Cortex of kidney (tissue), 1 donor: ENCODE measurements at places on chromosomes 4 and X.

DNA sequence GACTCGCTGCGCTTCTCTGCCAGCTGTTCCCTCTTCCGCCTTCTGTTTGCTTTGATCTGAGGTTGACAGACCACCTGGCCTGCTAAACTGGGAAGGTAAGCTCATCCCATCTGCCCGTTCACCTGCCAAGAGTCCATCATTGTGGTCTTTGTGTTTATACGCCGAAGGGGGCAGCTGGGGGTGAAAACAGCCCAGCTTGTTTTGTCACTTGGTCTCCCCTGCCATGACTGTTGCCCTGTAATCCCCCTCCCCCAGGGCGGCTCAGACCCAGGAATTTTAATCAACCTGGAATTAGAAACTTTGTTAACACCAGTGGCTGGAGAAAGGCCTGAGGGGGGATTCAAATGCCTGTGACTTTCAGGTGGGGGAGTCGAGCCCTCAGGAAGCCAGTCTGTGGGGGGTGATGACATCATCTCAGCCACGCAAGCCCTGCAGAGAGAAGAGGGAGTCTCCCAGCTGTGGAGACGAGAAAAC lies 333.3 kb downstream of the BCOR start:
- DNase-seq, result no peak

- DNase-seq, result no peak
Measured at GRCh38 chrX:97096385-97096784, 212.7 kb downstream of the RPA4 start.

GRCh38 chr4:30754021-30754420 lies 33.9 kb downstream of the PCDH7 start:
- DNase-seq, result no peak

DNA sequence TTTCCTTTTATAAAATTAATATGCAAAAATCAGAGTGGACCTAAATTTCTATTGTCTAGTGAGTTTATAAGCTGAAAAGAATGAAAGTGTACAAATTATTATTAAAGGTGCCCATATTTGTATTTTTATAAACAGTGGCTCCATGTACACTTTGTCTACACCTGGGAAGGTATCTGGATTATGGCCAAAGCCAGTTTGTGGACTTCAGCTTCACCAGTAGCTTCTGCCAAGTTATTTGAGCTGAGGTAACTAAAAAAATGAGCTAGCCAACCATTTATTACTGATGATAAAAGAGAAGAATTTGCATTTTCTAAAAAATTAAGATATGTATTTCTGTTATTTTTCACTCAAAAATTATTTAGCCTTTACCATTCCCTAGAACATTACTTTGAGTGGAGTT lies 32.3 kb upstream of the LRAT start:
- DNase-seq, result no peak

DNA sequence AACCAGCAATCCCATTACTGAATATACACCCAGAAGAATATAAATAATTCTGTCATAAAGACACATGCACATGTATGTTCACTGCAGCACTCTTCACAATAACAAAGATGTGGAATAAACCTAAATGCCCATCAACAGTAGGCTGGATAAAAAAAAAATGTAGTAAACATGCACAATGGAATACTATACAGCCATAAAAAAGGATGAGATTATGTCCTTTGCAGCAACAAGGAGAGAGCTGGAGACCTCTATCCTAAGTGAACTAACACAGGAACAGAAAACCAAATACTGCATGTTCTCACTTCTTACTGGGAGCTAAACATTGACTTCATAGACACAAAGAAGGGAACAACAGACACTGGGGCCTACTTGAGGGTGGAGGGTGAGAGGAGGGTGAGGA lies 2067.7 kb downstream of the ARAP2 start:
- DNase-seq, result no peak

DNA sequence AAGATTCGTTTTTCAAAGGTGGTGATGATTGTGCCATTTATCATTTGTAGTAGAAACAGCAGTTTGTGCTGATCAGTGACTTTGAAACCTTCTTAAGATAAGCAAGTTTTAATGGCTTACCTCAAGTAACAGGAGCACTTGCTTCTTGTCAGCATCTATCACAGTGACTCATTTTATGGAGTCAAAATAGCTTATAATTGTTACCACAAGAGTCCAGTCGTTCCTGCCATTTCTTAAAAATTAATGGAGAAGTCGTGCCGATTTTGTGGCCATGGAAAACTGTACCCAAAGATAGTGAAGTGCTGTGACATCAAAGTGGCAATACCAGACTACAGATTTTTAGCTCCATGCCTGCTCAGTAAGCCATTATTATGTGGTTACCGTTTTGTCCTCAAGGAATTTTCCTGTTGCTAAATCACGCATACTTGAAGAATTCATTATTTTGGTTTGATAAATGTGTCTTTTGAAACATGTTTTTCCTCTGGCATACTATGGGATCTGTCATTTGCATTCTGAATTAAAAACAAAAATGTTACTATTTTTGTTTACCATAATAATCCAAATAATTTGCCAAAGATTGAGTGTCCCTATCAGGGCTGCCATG lies 129.9 kb downstream of the CBR4 start:
- DNase-seq, result no peak

- no peak for DNase-seq
Measured at GRCh38 chr4:176902710-176903323, 110.1 kb upstream of the VEGFC start.

DNA sequence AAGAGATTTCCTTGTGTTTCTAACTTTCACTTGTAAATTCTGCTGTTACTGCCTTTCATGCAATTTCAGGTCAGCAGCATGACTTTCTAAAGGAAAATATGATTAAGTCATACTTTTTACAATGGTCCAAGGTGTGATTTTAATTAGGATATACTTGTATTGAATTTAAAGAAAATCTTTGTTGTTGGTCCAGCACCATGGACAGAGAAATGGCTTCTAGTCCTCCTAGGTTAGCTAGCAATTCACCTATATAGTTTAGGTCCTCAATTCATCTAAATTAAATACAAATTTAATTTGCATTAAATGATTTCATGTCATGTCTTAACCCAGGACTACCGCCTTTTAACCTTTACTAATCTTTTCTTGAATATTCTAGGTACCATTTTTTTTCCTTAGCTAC lies 304.9 kb upstream of the RPS6KA3 start:
- no peak for DNase-seq

DNA sequence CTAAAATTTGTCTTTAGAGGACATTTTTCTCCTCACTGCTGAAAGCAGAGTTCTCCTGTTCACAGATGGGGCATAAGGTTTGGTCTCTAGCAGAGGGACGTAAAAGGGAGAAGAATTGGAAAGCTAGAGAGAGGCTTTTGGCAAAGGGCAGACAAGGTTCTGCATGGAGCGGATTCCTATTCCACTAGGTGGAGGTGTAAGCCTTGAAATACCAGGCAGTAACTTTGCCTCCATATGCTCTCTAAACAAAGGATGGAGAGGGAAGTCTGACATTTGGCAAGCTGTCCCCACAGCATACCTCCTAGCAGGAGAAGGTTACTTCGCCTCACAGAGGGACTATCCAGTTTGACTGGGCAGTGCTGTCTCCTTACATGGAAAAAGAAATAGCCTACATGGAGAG lies 174.7 kb downstream of the DACH2 start:
- no peak for DNase-seq

DNA sequence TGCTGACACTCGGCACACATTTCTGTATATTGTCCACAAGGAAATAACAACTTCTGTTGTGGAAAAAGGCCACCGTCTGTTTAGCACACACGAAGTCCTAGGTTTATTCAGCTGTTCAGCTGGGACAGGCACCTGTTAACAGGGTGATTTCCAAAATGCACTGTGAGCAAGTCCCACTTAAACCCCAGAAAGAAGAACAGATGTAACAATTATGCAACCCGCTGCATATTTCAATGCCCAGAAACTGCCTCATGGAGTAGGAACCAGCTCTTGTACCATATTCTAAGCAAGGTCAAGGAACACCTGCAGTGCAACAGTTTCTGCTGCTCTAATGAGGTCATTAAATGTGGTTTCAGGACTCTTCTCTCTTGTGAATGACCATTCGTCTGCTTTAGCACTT lies 77.1 kb downstream of the GEMIN8 start:
- DNase-seq, result no peak

DNA sequence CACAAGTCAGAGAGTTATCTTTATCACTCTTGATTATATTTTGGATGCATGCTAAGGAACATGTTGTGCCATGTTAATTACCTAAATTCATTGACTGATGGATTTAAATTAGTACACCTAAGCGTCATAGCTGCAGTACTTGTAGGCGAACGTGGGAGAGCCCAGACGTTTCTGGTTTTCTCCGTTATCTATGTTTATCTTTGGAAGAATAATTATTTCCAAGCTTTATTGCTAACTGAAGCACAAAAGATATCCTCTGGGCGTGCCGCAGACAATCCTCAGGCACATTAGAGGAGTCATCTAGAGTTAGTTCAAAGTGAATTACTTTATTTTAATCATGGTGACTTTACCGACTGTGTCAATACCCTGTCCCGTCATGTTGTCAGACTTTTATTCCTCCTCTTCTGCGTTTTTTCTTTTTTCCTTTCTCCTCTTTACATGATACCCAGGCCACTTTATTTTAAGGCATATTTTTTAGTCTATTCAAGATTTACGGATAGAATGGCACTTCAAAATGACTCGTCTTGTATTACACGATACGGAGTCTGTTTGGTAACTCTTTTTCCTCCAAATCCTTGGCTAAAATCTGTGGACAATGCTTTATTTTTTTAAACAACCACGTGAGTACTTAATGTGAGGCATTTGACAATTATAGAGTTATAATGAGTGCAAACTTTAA lies 632.0 kb upstream of the TENM3 start:
- DNase-seq, result no peak

DNA sequence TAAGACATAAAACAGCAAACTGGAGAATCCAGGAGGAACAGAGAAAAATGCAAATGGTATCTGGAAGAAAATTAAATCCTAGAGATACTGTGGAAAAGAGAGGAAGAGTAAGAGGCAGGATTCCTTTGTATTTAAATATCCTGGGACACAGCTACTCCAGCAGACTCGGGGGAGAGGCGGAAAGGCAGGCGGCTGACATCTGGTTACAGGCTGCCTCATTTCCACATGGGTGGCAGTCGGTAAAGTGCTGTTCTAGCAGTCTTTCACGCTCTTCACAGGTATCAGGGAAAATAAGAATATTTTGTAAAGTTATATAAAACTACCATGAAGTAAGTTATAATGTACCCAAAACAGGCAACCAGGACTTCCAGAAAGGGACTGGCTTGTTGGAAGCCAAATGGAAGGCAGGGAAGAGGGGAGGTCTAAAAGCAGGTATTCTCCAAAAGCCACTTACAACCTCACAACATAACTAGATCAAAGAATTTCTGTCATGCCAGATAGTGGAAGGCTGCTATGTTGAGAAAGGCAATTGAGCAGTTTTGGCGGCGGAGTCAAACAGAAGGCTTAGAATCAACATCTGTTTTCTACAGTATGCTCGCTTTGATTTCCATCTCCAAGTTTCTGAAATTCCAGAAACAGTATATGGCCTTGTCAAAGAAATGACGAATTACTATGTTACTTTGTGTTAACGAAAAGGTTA lies 1.3 kb upstream of the TIGD2 start:
- DNase-seq, result no peak

- DNase-seq, result no peak
Measured at GRCh38 chrX:107117993-107118321, 665 bp downstream of the RBM41 start.

DNA sequence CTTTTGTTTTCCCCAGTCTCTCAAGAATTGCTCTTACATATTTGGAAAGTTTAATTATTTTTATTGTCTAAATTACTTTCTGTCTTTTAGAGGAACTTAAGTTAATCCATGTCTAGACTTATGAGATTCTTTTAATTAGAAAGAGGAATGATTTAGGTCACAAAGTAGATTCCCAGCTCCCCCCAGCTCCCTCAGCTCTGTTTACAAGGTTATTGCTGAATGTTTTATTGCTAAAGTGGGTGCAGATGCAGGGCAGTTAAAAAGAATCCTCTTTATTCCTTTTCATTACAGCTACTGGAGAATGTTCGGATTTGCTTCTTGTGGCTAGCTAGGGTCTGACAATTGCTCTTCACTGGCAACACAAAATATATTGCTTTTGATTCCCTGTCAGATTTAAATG lies 33.7 kb upstream of the CCKAR start:
- no peak for DNase-seq

- no peak for DNase-seq
Measured at GRCh38 chr4:107094332-107094731, 58.2 kb upstream of the DKK2 start.

- DNase-seq, result no peak
Measured at GRCh38 chr4:13476915-13477314, 7.2 kb downstream of the RAB28 start.

DNA sequence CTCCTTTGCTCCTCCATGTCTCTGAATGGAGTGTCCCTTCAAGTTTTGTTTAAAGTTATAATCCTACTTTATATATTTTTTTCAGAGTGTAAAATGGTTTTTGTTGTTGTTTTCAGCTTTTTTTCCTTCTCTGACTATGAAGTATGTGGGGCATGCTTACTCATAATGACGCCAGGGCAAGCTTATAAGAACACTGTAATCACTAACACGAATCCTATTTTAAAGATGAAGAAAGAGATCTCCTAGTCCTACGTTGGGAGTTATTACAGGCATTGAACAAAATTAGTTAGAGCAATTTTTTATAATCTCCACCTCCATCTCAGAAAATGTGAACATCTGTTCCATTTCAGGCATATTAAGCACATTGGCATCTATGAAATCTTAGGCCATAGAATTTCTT lies 268.1 kb upstream of the MAGEB2 start:
- no peak for DNase-seq

- no peak for DNase-seq
Measured at GRCh38 chrX:19792412-19792811, 95.0 kb downstream of the SH3KBP1 start.
